ENCODE measurements at places on chromosomes 3 and 15. TPM values are rescaled to one million over a fixed set of nuclear protein-coding genes. Genes with fewer than 3 reads are reported as not detected.
A peak's percentile ranks its signal among the peaks of the same experiment; 100 is the strongest.

DNA sequence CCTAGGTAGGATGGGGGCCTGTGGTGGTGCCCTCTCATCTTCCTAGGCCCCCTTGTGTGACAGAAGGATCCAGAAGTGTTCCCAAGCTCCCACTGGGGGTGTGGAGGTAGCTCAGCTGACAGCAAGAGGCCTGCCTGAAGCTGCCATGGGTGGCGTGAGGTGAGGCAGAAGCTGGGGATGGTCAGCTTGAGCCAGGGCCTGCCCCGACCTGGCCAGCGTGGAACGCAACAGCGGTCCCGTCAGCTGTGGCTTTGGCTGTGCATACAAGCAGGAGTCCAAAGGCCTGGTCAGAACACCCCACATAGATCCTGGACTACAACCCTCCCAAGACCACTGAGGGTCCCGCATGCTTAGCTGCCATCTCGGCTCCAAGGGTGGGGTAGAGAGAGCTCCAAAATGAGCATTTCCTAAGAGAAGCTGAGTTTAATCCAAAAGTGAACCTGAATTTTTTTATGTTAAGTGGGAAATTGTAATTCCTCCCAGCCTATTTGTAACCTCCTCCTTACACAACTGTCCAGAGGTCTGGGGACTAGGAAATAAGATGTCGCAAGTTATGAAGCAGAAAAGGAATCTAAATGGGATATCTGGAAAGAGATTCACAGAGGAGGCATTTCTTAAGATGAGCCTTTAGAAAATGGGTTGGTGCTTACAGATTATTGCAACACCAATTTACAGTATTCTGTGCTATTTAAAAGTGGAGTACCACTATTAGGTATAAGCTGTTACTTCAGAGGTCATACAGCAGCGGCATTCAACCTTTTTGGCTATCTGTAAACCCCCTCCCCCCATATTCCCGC lies 9.9 kb upstream of the PLA2G4D start:
- peaks cover 26% of the 10 kb centered on the region for H3K4me1 ChIP-seq
- H3K36me3 ChIP-seq, result no peaks in the 10 kb centered on the region
- peak; percentile 57 for DNase-seq

GRCh38 chr15:88657326-88658069 lies 18.7 kb downstream of the ISG20 start:
- no peak overlapping the region for H3K27ac ChIP-seq
- no peaks in the 10 kb centered on the region for H3K4me1 ChIP-seq
- no peak for DNase-seq
- no peaks in the 10 kb centered on the region for H3K27me3 ChIP-seq

DNA sequence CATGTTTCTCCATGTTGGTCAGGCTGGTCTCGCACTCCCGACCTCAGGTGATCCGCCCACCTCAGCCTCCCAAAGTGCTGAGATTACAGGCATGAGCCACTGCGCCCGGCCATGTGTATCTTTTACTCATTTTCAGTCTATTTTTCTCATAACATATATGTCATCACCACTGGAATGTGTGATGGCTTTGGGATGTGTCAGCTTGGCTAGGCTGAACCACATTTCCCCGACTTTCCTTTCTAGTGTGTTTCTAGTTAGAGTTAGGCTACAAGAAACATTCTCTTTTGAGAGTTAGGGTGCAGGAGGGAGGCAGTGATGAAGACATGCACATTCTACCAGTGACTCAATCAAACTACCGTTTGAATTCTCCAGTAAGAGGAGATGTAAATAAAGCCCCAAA lies 444.9 kb upstream of the THBS1 start:
- peaks cover 10% of the 10 kb centered on the region for H3K4me1 ChIP-seq
- H3K27ac ChIP-seq, result no peak overlapping the region
- no peaks in the 10 kb centered on the region for H3K36me3 ChIP-seq
- H3K27me3 ChIP-seq, result no peaks in the 10 kb centered on the region
- no peak for DNase-seq

GRCh38 chr3:97958396-97958795 lies 13.8 kb downstream of the RIOX2 start:
- no peak overlapping the region for H3K27ac ChIP-seq
- H3K36me3 ChIP-seq, result peaks cover 16% of the 10 kb centered on the region
- DNase-seq, result no peak

DNA sequence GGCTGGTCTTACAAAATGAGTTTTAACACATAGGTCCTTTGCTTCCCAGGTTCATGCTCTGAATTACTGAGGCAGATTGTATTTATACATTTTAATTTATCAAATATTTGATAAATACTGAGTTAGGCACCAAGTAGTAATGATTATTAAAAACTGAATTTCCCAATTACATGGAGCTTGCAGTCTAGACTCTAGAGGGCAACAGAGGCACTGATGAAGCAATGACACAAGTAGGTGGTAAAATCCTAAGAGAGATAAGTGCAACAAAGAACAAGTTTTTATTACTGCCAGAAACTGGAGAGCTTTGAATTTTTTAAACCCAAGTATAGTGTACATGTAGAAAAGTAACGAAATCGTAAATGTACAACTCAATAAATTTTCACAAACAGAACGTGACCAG lies 406.2 kb upstream of the RARB start:
- H3K4me3 ChIP-seq, result no peak overlapping the region
- H3K4me1 ChIP-seq, result no peaks in the 10 kb centered on the region
- H3K27ac ChIP-seq, result no peak overlapping the region
- H3K36me3 ChIP-seq, result no peaks in the 10 kb centered on the region

- peak overlapping the region; percentile 43 for H3K27ac ChIP-seq
- H3K4me1 ChIP-seq, result no peaks in the 10 kb centered on the region
- H3K36me3 ChIP-seq, result no peaks in the 10 kb centered on the region
- no peaks in the 10 kb centered on the region for H3K27me3 ChIP-seq
- no peak for DNase-seq
- H3K4me3 ChIP-seq, result no peak overlapping the region
These were observed 8.8 kb downstream of the RPL39L start for GRCh38 chr3:187130346-187131066.

GRCh38 chr15:41231422-41232226 lies 556 bp downstream of the CHP1 start:
- H3K4me1 ChIP-seq, result peaks cover 4% of the 10 kb centered on the region
- peak overlapping the region; percentile 85 for H3K27ac ChIP-seq
- no peaks in the 10 kb centered on the region for H3K36me3 ChIP-seq
- H3K4me3 ChIP-seq, result peak overlapping the region; percentile 80
- H3K27me3 ChIP-seq, result no peaks in the 10 kb centered on the region

DNA sequence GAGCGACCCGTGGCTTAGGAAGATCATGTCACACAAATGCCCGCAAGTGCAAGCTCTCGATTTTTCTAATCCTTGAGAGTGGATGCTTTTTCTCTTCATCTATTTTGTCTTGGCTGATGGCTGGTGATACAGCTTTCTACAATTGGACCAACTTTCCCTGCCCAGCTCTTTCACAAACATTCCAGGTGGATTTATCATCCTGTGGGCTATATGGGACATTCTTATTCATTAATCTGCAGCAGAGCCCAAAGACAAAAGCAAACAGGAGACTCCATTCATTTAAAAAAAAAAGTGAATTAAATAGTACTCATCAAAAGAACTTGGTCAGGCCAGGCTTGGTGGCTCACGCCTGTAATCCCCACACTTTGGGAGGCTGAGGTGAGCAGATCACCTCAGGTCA lies 14.2 kb upstream of the TSEN2 start:
- H3K4me1 ChIP-seq, result no peaks in the 10 kb centered on the region
- no peak for DNase-seq
- no peak overlapping the region for H3K27ac ChIP-seq
- no peak overlapping the region for H3K4me3 ChIP-seq
- no peaks in the 10 kb centered on the region for H3K27me3 ChIP-seq

GRCh38 chr3:191051037-191051436 lies 148.0 kb upstream of the OSTN start:
- DNase-seq, result no peak
- no peak overlapping the region for H3K4me3 ChIP-seq
- H3K27ac ChIP-seq, result no peak overlapping the region

DNA sequence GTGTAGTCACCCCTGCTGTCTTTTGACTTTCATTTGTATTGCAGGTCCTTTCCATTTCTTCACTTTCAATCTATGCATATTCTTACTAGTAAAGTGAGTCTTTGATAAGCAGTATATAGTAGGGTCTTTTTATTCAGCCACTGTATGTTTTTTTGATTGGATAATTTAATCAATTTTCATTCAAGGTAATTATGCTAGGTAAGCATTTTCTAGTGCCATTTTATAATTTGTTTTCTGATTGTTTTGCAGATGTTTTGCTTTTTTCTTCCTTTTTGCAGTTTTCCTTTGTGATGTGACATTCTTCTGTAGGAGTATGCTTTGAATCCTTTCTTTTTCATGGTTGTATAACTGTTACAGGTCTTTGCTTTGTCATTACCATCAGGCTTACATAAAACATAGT lies 504.3 kb upstream of the GBE1 start:
- H3K27me3 ChIP-seq, result no peaks in the 10 kb centered on the region
- no peaks in the 10 kb centered on the region for H3K4me1 ChIP-seq
- no peak for DNase-seq
- H3K27ac ChIP-seq, result no peak overlapping the region

DNA sequence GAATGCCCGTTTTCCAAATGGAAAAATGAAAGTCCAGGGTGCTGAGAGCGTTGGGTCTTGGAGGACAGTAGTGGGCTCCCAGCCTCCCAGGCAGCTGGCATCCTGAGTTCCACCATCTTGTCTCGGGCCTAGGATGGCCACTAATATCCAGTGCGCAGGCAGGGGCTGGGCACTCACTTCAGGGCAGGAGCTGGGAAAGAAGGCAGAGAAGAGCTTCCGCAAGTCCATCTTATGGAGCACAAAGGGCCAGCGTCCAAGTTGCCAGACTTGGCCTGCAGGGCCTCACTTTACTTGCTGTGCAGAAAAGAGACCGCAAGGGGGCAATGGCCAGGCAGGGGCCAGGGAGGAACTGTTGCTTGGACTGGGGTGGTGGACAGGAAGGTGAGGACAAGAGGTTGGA lies 46.1 kb downstream of the IQSEC1 start:
- H3K36me3 ChIP-seq, result no peaks in the 10 kb centered on the region
- no peaks in the 10 kb centered on the region for H3K27me3 ChIP-seq
- peak; percentile 35 for DNase-seq

GRCh38 chr3:17573396-17573795 lies 169.0 kb downstream of the TBC1D5 start:
- H3K27ac ChIP-seq, result no peak overlapping the region
- no peak for DNase-seq
- H3K36me3 ChIP-seq, result no peaks in the 10 kb centered on the region
- H3K4me1 ChIP-seq, result peaks cover 4% of the 10 kb centered on the region
- no peaks in the 10 kb centered on the region for H3K27me3 ChIP-seq
- no peak overlapping the region for H3K4me3 ChIP-seq

DNA sequence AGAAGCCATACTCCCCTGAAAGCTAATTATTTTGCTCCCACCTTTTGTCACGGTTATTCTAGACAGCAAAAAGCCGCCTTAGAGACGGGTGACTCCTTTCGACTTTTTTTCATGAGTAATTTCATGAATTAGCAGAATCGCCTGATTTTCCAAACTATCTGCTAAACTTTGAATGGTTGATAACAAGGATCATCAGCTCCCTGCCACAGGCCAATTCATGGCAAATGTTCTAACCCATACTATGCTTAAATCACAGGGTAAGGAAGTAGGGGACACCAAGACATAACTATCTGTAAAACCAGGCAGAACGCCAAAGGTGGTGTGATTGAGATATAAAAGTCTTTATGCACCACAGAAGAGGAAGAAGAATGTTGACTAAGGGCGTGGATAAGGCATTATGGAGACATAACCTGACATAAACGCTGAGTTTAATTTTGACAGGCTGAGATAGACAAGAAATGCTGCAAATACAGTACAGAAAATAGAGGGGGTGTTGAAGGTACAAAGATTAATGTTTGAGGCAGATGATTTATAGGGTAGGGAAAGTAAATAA lies 891 bp upstream of the DMXL2 start:
- H3K4me3 ChIP-seq, result peak overlapping the region; percentile 85
- peaks cover 16% of the 10 kb centered on the region for H3K4me1 ChIP-seq

DNA sequence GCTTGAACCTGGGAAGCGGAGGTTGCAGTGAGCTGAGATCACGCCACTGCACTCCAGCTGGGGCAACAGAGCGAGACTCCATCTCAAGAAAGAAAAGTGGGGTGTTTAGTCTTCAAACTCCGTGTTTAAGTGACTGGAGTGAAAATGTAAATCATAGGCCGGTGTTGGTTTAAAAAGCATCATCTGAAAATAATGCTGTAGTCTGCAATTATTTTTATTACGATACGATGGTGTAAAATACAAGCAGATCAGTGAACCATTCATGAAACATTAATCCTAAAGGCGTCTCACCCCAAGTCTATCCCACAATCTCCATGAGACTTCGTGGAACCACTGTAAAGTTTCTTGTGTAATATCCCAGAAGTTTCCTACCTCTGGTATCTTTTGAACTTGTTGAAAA lies 6.3 kb downstream of the CTNNB1 start:
- H3K4me1 ChIP-seq, result peaks cover 78% of the 10 kb centered on the region
- H3K36me3 ChIP-seq, result no peaks in the 10 kb centered on the region
- H3K27me3 ChIP-seq, result no peaks in the 10 kb centered on the region
- H3K4me3 ChIP-seq, result no peak overlapping the region
- H3K27ac ChIP-seq, result no peak overlapping the region

DNA sequence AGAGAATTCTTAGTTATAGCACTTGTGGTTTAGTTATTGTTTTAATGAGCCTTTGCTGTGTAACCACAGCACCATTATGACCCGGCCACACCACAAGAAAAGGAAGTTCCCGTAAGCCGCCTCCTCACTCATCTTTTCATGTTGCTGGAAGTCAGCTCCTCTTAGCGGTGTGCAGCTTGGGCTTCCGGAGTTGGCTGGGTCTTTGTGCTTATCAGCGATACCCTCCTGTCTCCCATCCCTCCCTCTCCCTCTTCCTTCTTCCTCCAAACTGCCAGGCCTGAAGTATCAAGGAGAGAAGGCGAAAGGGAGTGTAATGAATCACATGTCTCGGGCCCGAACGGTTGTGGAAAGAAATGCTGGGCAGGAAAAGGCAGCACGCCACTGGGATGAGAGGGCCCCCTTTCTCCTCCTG lies 353.5 kb downstream of the MCTP2 start:
- no peak for DNase-seq
- no peaks in the 10 kb centered on the region for H3K27me3 ChIP-seq
- no peaks in the 10 kb centered on the region for H3K36me3 ChIP-seq
- peaks cover 12% of the 10 kb centered on the region for H3K4me1 ChIP-seq
- H3K4me3 ChIP-seq, result no peak overlapping the region

- H3K27ac ChIP-seq, result no peak overlapping the region
- H3K4me1 ChIP-seq, result peaks cover 8% of the 10 kb centered on the region
These were observed 35.4 kb upstream of the SPRED1 start for GRCh38 chr15:38217191-38217595.

DNA sequence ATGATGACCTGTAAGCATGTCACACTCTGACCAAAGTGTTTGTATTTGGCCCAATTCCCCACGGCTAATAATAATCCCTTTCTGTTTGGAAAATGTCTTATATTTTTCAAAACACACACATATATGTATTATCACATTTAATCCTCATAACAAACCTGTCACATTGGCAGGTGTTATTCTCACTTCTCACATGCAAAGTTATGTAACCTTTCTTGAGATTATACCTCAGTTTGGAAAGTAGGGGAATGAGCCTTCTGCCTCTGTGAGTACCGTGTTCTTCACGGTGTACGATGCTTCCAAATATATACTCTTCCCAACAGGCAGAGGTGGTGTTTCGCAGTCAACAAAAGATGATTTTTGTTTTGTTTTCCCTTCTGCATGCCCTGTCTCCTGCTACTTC lies 205.6 kb downstream of the TP63 start:
- H3K4me1 ChIP-seq, result no peaks in the 10 kb centered on the region
- no peak for DNase-seq
- no peaks in the 10 kb centered on the region for H3K27me3 ChIP-seq
- H3K36me3 ChIP-seq, result no peaks in the 10 kb centered on the region

Gene NLGN1
- 3.3 TPM for total RNA-seq

Gene IL17RB
- 12.4 TPM for total RNA-seq

Gene ALDH1A3
- 9.9 TPM for total RNA-seq

Gene WDR93
- total RNA-seq, result not detected

Gene MORC1
- total RNA-seq, result not detected

Gene ITGB5
- 95.1 TPM for total RNA-seq

Gene TMEM266
- 2.5 TPM for total RNA-seq

Gene LEKR1
- total RNA-seq, result 2.1 TPM

Gene GOLGA8R
- total RNA-seq, result 5.3 TPM
